ENCODE measurements at places on chromosomes 2 and 18.

DNA sequence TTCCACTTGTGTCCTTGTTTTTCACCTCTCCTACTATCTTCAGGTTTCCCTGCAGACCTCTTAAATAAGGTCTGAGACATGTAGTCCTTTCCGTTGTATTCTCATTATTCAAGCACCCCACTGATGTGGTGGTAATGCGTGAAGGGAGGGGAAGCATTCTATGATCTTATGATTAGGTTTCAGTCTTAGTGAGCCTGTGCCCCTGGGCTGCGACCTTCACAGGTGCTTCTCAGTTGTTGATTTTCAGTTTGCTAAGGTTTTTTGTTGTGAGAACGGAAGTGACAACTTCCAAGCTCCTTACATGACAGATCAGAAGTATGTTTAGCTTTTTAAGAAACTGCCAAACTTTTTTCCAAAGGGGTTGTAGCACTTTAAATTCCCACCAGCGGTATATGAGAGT, 41.3 kb downstream of the VPS54 start:
- peak; percentile 46 for DNase-seq

DNA sequence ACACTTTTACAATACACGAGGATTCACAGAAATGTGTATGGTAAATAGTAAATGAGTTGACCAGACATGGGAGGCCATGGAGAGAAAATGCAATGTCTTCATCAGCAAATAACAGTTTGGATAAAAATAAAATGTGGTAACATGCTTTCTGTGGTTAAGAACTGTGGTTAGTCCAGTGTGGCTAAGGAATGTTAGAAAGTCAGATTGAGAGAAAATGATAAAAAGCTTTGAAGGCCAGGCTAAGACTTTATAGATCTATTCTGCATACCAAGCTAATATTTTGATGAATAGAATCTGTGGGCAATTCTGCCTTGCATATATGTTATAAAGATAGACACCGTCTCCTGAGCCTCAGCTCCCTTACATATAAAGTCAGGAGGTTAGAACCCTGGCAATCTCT, 215.9 kb downstream of the SOX11 start:
- DNase-seq = no peak

- no peak for DNase-seq
Measured at GRCh38 chr2:12074126-12074844, 327.9 kb downstream of the LPIN1 start.

DNA sequence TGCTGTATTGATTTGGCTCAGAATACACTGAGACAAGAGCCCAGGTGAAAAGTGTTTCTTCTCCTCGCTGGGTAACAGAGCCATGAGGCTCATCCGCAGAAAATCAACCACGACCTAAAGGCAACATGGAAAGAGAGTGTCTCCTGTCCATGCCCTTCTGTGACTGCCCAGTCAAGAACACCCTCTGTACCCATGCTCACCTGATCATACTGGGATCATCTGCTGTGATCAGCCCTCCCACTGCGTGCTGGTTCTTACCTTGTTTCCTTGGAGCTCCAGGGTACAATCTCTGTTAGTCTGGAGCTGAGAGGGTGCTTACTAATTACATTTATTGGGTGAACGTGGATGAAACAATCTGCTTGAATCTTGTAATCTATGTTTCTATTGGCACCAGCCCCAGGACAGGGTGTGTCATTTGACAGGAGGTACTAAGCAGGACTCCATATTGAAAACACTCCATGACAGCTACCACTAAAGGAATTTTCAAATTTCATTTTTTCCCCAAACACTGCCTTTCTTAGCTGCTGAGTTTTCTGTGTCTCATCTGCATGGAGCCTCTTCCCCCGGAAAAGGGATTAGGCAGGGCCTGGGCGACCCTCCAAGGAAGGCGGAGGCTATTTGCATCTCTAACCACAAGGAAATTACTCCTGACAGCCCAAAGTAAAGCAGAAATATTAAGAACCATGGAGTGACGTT, 39.7 kb upstream of the GRP start:
- DNase-seq = no peak
